ENCODE measurements at places on chromosomes 1 and 21.
A peak's percentile ranks its signal among the peaks of the same experiment; 100 is the strongest.

GRCh38 chr1:235495551-235495950 is 8.7 kb downstream of the B3GALNT2 start:
- no peak for DNase-seq

GRCh38 chr1:47235806-47236205 is 3.8 kb upstream of the TAL1 start:
- no peak for DNase-seq

DNA sequence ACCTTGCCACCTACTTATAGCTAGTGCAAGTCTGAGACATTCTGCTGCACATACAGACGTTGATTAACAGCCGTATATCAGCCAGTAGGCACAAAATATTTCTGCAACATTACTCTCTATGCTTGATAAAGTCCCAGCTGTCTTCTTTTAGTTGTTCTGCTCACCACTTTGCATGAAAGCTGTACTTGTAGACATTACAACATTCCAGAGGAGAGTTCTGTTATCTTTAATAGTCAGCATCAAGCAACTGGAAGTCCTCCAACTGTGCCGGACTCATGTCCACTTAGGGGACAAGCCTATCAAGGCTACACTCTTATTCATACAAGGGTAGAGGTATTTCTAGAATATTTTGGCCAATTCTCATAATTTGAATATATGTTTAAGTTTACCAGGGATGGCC is 50.0 kb downstream of the CACHD1 start:
- no peak for DNase-seq

DNA sequence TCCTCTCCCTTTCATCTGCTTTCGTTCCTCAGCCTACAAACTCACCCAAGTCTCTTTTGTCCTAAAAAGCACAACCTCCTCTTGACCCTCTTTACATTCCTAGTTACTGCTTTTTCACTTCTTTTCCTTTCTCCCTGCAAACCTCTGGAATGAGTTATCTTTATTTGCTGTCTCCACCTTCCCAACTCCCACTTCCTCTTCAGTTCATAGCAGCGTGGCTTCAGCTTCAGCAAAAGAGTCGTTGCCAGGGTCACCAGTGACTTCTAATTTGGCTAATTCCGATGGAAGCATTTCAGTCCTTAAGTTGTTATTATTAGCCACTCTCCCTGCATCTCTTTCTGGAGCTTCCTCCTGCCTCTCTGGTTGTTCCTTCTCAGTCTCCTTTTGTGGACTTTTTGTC is 6.2 kb upstream of the TMEM54 start:
- DNase-seq = peak; percentile 44

DNA sequence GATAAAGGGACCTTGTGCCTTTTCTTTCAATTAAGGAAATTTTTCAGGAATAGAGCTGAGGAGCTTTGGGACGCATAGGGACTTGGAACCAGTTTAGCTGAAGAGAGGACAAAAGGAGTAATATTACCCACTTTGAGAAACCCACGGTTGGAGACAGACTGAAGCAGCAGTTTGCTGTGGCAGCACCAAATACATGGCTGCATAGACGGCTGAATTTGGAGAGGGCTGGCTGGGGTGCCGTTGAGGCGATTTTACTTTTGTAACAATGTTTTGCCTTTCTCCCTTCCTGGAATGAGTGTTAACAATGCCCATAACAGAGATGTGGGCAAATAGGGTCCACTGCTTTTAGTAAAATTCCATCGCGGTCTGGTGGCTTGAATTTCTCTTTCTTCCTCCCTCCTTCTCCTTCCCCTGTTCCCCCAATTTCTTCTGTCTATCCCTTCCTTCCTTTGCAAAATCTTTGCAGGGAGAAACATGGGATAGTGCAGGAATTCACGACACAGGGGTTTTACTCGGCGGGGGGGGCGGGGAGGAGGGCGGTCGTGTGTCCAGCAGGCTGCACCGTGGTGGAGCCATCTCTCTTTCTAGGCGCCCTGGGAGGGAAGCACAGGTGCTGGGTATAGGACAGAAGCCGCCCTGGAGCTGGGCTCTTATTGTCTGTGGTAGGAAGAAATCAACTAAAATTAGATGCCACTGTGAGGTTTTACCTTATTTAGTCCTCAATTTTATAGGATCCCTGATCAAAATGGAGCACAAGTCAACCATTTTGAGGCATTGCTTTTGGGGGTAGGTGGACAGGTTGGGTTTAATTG is 6.8 kb downstream of the LHX4 start:
- no peak for DNase-seq

DNA sequence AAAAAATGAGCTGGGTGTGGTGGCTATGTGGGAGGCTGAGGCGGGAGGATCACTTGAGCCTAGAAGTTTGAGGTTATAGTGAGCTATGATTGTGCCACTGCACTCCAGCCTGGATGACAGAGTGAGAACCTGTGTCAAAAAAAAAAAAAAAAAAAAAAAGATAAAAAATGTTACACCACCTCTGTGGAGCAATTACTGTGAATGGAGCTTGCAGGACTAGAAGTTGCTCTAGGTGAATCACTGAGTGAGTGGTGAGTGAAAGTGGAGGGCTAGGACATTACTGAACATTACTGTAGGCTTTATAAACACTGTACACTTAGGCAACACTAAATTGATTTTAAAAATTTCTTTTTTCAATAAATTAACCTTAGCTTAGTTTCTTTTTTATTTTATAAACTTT is 21.9 kb downstream of the TLCD4 start:
- no peak for DNase-seq

DNA sequence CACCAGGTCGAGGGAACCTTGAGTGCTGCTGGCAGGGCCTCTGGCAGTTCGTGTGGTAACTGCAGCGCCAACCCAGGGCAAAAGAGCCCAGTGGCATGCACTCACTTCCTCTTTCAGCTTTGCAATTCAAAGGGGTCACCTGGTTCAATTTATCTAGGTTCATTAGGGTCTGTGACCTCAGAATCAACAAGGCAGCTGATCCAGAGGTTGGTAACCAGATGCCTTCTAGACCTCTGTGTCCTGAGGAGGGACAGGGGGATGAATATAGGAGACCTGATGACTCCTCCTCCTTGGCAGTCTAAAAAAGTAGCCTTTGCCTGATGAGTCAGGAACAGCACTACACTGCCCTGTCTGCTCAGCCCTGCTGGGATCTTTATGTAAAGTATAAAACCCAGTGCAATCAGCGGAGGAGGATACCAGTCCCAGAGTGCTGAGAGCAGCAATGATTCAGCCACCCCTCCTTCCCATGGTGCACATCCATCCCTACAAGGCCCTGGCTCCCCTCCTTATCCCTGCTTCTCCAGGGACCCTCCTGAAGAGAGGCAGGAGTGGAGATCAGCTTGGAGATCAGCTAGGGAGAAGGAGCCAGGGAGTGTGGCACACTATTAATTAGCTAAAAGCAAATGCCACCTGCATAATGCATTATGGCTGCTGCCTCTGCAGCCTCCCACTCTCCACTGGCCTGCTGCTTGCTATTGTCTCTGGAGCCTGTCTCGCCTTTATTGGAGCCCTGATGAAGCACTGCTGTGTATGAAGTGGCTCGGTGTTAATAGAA is 11.2 kb upstream of the FMOD start:
- no peak for DNase-seq

DNA sequence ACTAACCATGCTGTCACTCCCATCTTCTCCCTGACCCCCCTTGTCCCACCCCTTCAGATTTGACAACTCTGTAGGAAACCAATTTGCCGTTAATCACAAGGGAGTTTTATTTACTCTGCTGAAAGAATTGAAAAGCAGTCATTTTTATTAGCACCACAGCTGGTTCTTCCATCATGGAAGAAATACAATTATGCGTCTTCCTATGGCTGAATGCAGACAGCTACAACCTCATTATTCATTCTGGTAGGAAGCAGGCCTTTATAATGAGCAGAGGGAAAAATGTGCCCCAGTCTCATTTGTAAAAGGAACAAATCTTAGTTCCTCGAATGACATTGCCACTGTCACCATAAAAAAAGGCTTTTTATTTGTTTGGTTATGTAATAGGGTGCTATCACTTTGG is 35.2 kb downstream of the JUN start:
- DNase-seq = no peak

- DNase-seq = no peak
These were observed 182.0 kb downstream of the DUSP10 start for GRCh38 chr1:221559911-221560310.

DNA sequence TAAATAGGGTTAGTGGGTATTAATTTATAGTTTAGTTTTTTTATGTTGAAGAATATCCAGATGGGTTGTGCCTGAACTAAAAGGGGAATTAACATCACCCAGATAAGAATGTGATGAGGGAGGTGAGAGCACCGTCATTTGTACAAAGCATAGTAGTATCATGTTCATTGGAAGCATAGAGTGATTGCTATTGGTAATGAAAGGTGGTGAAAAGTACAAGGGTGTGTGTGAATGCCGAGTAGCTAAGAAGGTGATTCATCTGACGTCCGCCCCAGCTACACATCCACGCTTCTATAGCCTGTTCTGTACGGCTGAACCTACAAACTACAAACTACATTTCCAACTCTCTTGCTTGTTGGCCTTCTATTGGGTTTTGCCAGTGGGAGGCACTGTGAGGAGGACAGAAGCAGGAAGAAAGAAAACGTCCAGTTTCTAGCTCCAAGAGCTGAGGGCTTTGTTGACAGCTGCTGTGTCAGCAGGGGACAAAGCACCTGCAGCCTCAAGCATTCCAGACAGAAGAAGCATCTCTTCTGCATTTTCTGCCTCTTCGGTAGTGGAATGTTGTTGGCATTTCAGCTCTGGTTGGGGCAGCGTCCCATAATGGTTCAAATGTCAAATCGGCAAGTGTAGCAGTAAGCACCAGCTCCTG is 404.8 kb downstream of the KCTD3 start:
- DNase-seq = no peak

GRCh38 chr21:35091496-35091895 is 42.4 kb upstream of the RUNX1 start:
- DNase-seq = no peak

DNA sequence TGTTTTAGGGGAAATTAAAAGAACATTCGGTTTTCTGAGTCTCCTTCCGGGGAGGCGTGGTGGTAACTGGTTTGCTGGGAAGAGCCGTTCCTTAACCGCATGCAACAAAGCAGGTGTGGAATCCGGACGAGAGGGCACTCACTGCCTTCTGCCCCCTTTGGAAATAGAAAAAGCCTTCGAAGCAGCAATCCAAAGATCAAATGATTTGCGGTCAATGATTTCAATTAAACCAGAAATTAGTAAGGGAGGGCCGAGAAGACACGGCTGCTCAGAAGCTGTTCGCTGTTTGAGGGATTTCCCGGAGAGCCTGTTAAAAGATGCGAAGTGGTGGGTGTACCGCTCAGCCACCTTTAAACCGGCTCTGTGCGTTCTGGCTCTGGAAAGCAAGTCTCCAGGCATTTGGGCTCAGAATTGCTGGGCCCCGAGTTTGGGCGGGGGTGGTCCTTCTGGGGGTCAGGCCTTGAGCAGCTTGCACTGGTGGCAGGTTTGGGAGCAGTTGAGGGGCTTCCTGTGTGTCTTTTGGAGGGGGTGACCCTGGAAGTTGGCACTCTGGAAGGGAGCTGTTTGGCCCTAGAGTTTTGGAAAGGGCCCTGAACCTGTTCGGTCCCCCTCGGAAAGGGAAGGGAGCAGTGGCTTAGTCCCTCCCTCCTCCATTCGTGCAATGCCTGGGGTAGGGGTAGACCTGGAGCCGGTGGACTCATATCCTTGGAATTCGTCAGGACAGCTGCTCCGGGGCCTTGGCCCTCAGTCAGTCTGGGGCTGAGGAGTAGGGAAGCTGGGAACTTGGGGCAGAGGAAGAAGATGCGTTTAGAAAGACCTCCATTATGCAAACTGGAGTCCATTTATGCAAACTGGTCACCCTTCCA is 3.1 kb downstream of the SIM2 start:
- DNase-seq = no peak

GRCh38 chr1:7538033-7538432 is 233.1 kb upstream of the VAMP3 start:
- no peak for DNase-seq

- no peak for DNase-seq
These were observed 62.5 kb upstream of the DMRTB1 start for GRCh38 chr1:53396573-53397268.

GRCh38 chr21:30251781-30252180 is 31.0 kb downstream of the KRTAP24-1 start:
- no peak for DNase-seq

DNA sequence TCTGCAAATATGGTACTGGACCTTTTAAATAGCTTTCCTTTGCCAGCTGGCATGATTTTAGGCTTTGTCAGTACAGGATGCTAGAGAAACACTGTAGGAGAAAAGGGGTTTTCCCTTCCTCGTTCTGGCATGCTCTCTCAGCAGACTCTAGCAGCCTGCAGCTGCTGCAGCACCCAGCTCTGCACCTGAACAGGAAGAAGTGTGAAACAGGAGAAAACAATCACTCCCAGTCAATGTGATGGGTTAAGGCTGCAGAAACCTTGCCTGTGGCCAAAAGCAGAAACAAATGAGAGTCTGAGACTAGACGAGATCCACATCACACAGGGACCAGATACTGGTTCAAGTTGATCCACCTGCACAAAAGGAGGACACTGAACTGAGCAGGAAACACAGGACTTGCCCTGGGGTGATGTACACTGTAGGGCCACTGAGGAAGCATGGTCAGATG is 21.2 kb downstream of the OVGP1 start:
- DNase-seq = peak; percentile 33

DNA sequence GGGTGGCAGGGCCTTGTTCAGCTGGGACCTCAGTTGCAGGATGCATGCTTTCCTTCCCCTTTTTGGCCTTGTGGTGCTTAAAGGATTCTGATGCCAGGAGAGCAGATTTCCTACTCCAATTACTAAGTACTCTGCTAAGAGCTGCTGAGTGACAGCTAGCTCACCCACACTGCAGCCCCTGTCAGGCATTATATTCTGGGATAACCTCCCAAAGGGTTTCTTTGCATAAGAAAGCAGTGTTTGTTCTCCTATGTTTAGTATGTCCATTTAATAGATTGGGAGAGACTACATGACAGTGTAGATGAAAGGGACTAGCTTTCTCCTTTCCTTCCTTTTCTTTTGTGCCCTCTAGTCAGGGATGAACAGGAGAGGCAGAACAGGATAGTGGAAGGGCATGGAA is 100.7 kb downstream of the FAM78B start:
- no peak for DNase-seq

DNA sequence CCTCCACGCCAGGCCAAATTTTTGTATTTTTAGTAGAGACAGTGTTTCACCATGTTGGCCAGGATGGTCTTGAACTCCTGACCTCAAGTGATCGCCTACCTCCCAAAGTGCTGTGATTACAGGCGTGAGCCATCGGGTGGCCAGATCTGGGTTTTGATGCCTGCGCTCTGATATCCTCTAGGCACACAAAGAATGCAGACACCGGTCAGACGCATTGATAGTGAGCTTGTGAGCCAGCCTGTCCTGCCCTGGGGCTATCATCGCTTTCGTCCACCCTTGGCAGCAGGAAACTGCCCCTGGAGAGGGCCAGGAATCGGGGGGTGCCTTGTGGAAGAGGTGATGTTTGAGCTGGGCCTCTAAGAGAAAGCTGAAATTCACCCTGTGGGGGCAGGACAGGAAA is 4.0 kb downstream of the FBLIM1 start:
- no peak for DNase-seq

GRCh38 chr1:10980841-10981727 is 31.4 kb upstream of the TARDBP start:
- no peak for DNase-seq

- peak; percentile 62 for DNase-seq
These were observed 3.9 kb downstream of the RNF220 start for GRCh38 chr1:44408632-44409602.

- DNase-seq = peak; percentile 32
These were observed 4.8 kb downstream of the KISS1 start for GRCh38 chr1:204191456-204191855.
